A172 (cell line): ENCODE measurements at places on chromosomes 3 and 15. TPM values are rescaled to one million over a fixed set of nuclear protein-coding genes. Genes with fewer than 3 reads are reported as not detected.

GRCh38 chr3:195241592-195242355 lies 29.2 kb downstream of the XXYLT1 start:
- DNase-seq, result no peak

DNA sequence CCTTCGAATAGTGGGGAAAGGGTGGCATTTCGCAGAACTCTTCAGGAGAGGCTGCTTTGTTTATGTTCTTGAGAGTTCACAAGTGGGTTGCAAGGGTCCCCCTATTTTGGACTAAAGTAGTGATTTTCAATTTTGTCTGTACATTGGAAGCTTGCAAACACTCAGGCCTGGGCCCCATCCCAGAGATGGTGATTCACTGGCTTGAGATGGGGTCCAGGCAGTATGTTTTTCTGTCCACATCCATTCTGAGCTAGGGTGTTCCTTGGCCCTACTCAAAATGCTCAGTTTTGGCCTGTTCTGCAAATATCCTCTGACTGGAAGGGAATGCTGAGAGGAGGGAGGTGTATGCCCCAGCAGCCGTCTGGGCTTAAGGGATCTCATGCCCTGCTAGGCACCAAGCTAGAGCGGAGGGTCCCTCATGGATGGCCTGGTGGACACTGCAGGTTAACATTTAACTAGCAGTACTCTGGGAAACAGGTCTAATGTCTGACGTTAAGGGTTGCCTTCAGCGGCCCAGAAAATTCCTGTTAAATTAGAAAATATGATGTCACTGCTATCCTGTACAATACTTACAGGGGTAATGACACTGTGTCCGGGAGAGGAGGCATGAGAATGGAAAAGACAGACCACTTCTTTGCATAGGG lies 181.4 kb downstream of the OPA1 start:
- DNase-seq, result no peak

DNA sequence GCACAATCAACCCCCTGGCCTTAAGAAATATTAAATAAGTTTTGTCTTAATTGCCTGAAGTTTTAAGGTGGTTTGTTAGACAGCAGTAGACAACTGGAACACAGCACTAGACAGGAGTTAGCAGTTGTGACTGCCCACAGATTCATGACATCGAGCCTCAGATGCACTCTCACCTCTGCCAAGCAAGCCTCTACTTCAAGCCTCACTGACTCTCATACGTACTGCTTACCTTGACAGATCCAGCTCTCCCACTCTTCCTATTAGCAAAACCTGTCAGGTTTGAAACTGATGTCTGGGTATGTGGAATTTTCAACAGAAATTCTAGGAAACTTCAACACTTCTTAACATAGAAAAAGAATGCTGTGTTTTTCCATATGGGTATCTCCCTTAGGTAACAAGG lies 382.9 kb upstream of the DPH6 start:
- no peak for DNase-seq

DNA sequence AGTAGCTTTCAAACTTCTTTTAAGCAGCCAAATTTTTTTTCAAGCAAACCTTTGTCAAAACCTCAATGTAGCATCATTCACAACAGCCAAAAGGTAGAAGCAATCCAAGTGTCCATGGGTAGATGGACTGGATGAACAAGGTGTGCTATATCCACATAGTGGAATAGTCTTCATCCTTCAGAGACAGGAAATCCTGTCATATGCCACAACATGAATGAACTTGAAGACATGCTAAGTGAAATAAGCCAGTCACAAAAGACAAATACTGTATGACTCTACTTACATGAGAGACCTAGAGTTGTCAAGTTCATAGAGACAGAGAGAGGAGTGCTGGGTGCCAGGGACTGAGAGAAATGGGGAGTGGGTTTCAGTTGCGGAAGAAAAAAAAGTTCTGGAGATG lies 87.6 kb downstream of the SRGAP3 start:
- DNase-seq, result no peak

The SKOR1 gene
- total RNA-seq, result not detected in 2 replicates

The CLCN2 gene
- 3.0 and 8.8 TPM in 2 replicates for total RNA-seq

The CNTN6 gene
- not detected in 2 replicates for total RNA-seq
